Activated CD4-positive, alpha-beta T cell treated with anti-CD3 and anti-CD28 coated beads, Interleukin-2, amount 10 ng/mL, durations not matched to agents 7 days and 5 days (primary cell): ENCODE measurements at places on chromosomes 3 and 15.
A peak's percentile ranks its signal among the peaks of the same experiment; 100 is the strongest.

- peak; percentile 57 for DNase-seq
- peaks cover 3% of the 10 kb centered on the region for H3K36me3 ChIP-seq
- H3K27me3 ChIP-seq: no peaks in the 10 kb centered on the region
- peaks cover 22% of the 10 kb centered on the region for H3K4me1 ChIP-seq
- H3K4me3 ChIP-seq: peak overlapping the region; percentile 84
- H3K27ac ChIP-seq: peak overlapping the region; percentile 89
Observed at GRCh38 chr15:50907601-50908208, 778 bp upstream of the AP4E1 start.

GRCh38 chr3:158625881-158626280, 18.4 kb upstream of the GFM1 start:
- H3K4me3 ChIP-seq: no peak overlapping the region
- peaks cover 3% of the 10 kb centered on the region for H3K27me3 ChIP-seq
- H3K4me1 ChIP-seq: no peaks in the 10 kb centered on the region
- H3K36me3 ChIP-seq: no peaks in the 10 kb centered on the region

GRCh38 chr15:28140062-28140461, 40.9 kb upstream of the OCA2 start:
- H3K4me3 ChIP-seq: no peak overlapping the region
- H3K4me1 ChIP-seq: peaks cover 37% of the 10 kb centered on the region
- no peak overlapping the region for H3K27ac ChIP-seq
- no peak for DNase-seq

- H3K4me3 ChIP-seq: no peak overlapping the region
- no peaks in the 10 kb centered on the region for H3K27me3 ChIP-seq
- no peaks in the 10 kb centered on the region for H3K36me3 ChIP-seq
- H3K4me1 ChIP-seq: peaks cover 7% of the 10 kb centered on the region
Observed at GRCh38 chr3:124759666-124760401, 29.6 kb downstream of the UMPS start.
